ENCODE measurements at places on chromosomes 4 and X. TPM values are rescaled to one million over a fixed set of nuclear protein-coding genes. Genes with fewer than 3 reads are reported as not detected.

DNA sequence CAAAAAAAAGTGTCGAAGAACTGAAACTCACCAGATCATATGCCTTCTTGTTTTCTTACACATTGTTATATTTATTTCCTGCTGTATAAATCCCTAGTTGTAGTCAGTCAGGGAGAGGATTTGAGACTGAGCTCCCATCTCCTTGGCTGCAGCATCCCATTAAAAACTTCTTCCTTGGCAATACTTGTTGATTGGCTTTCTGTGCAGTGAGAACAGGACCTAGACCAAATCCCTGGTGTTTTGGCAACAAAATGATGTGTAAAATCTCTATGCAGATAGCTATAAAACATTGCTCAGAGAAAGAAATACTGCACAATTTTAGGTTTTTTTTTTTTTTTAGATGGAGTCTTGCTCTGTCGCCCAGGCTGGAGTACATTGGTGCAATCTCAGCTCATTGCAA lies 47.9 kb downstream of the TRIML1 start:
- no peak for DNase-seq

GRCh38 chrX:139213241-139213709 lies 317.3 kb upstream of the F9 start:
- no peak for DNase-seq

DNA sequence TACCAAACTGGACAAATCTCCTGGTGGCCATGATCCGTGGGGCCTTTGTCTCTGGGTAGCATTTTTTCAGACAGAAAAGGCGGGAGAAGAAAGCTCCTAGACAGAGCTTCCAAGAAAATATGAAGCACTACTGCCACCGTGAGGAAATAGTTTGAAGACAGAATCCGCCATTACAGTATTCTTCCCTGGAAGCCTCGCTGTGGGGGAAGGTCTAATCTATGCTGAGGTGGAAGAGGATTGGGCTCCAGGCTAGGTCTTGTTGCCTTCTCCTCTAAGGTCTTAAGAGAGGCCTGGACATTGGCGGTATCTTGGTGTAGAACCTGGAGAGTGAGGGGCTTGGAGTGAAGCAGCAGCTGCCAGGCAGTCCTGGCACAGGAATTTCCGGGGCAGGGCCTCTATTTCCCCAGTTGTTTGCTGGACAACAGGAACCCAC lies 218.9 kb downstream of the OR13H1 start:
- no peak for DNase-seq

GSTCD gene
- polyA plus RNA-seq: 19.9 TPM

All from left renal cortex interstitium (tissue), 4 donors.